ENCODE measurements at places on chromosomes 5 and 9.
A peak's percentile ranks its signal among the peaks of the same experiment; 100 is the strongest.

- DNase-seq = no peak
Measured at GRCh38 chr5:77824981-77825380, 48.8 kb upstream of the TBCA start.

DNA sequence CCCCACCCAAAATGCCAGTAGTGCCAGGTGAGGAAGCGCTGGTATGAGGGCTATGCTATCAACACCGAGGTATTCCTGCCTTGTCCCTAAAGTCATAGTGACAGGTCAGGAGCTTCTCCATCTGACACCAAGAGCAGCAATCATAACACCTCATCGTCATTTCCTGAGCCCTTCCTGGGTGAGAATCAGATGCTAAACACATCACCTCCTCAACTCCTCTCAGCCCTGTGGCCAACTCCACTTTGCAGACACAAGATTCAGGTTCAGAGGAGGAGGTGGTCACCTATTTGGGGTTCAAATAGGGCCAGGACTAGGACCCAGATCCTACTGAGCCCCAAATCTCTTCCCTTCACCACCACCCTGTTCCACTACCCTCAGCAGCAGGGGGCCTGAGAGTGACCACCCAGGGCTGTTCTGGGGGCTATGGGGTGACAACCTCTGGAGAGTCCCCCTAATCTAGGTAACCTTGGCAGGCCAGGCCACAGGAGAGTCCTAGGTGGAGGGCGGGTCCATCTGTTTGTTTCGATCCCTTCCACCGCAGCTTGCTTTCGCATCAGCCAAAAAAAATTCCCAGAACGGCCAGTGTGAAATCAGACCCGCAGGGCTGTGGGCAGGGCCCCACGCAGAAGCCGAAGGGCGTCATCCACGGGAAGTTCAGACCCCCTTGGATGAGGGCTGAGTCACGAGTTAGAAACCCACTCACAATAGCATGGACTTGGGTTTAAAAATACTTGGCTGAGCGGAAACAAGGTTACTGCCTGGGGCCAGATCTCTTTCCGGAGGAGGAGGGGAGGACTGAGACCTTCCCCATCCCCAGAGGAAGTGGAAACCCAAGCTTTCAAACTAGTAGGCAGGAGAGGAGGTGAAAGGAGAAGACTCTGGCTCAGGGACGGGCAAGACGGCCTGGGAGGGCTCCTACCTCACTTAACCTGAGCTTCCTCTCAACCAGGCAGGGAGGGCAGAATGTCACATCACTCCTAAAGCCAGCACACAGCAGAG, 8.7 kb downstream of the STK10 start:
- peak; percentile 51 for DNase-seq

- no peak for DNase-seq
Measured at GRCh38 chr5:125575171-125575890, 828.9 kb upstream of the ZNF608 start.

DNA sequence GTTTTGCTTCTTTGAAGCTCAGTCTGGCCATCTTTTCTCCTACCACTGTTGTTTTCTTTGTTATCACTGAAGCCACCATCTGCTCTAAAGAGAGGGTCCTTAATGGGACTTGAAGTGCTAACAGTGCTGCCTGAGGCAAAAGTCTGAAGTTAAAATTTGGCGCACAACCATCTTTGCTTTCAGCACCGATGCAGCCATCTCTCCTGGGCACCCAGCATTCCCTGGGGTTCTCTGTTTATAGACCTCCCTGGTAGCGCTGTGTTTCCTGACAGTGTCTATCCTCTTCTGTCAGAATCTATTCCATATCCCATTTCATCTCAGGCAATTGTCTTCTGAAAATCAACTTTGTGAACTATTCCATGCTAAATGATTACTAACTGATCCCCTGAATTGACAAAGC, 491.5 kb upstream of the MPDZ start:
- DNase-seq = no peak

DNA sequence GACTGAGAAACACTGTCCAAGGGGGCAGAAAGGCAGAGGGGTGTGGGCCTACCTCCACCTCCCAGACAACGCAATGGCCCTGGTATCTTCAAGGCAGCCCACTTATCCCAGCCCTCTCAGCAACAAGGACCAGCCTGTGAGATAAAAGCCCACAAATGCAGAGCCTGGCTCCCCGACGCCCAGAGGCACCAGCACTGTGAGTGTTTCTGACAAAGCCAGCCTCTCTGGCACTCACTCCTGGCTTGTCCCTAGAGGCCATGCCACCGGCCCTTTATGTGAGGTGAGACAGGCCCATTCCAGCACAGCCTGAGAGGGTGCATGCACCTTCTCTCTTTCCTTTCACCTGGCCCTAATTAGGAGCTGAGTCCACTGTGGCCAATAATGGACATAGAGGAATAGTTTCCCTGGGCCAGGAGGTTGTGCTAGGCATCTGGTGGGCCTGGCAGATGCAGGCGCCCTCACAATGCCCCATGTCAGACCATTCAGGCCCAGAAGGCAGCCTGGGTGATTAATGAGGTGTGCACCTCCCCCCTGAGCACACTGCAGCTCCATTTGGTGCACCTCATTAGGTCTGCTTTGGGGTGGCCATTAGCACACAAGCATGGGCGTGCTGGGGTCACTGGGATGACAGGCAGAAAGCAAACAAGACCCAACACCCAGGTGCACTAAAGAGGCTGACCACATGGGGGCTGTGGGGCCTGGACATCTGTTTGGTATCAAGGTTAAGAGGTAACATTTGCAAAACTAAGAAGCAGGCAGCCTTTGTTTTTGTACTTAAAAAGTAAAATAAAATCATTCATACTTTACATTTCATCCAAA, 176.0 kb downstream of the MED10 start:
- DNase-seq = no peak

DNA sequence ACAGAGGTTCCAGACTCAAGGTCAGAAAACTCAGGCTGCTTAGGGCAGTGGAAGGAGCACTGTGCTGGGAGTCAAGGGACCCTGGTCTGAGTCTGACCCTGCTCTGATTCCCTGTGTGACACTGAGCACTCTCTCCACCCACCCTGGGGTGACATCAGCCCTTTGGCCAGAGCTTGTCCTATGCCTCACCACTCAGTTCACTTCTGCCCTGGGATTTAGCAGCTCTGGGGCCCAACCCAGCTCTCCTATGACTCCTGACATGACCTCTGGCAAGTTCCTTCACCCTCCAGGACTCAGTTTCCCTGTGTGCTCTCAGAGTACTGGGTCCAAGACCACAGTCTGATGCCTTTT, 63.9 kb downstream of the FAM114A2 start:
- DNase-seq = no peak

GRCh38 chr5:160496784-160497183, 75.1 kb downstream of the PTTG1 start:
- DNase-seq = no peak

GRCh38 chr5:139671096-139671841, 23.1 kb downstream of the CXXC5 start:
- peak; percentile 90 for DNase-seq

DNA sequence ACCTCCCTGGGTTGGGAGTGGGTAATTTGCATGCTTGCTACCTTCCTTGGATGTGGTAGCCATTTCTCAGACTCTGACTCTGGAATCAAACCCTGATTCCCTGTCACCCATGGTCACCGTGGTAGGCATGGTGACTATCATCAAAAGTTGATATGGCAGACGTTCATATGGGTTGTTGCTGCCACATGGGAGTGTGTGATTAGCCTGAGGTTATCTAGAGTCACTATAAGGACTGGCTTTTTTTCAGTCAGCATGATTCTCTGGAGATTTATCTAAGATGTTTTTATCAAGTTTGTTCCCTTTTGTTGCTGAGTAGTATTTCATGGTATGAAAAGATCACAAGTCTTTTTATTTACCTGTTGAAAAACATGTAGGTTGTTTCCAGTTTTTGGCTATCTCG, 7.0 kb downstream of the RCL1 start:
- DNase-seq = no peak

GRCh38 chr5:34735491-34736426, 79.6 kb downstream of the RAI14 start:
- DNase-seq = no peak

GRCh38 chr5:171893290-171893886, 107.8 kb downstream of the SMIM23 start:
- peak; percentile 31 for DNase-seq

Data from SJCRH30 (cell line).